ENCODE measurements at places on chromosomes 6 and 20.

- DNase-seq = no peak
These were observed 116.7 kb upstream of the NRSN1 start for GRCh38 chr6:24009319-24009718.

DNA sequence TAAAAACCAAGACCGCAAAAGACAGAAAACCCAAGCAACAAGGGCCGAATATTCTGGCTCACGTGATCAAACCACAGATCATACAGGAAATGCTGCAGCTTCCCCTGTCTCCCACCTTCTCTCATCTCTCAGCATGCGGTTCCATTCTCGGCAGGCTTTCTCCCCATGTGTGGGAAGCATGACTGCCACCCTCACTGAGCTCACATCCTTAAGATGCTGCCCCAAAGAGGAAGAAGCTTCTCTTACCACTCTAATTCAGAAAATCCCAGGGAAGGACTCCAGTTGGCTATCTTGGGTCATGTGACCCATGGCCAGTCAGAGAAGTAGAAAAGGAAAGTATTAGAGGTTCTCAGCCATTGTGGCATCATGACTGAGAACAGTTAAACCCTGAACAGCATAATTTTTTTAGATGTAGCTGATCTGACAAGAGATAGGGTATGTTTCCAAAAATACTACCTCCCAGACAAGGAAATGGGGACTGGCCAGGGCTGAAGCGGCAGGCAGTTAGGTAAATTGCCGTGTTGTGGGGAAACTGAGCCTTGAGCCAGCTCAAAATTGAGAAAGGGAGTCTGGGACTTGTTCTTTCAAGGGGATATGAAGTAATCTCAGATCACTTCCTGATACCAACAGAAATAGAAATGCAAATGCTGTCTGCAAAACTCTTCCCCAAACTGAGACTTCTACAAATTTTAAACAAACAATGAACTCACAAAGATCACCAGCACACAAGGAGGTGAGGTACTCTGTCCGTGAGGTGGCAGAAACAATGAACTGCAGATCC, 37.1 kb upstream of the GRM4 start:
- no peak for DNase-seq

DNA sequence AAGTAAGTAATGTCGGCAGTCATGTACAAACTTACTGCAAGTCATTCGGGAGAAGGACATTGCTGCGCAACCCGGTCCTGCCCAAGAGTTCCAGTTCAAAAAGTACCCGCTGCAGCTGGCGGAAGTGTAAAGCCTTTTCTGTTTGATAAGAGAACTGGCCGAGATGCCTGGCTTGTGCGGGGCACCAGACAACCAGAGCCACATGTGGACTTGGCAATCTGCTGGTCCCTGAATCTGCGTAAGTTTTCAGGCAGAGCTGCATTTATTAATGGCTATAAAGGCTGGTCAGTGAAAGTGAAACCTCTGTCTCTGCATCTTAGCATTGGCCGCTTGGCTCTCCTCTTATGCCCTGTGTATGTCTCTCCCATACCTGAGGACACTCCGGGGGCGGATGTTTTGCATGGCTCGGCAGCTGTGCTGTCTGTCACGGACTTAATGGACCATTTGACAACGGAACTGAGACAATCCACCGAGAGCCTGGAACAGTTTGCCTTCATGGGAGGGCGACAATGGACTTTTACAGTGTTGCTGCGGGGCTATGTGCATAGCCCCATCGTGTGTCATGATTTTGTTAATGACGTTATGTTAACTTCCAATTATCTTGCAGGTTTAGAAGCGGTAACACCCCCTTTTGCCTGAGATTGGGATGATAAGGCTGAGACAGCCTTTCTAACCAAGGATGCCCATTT, 19.8 kb upstream of the RGS17 start:
- no peak for DNase-seq

DNA sequence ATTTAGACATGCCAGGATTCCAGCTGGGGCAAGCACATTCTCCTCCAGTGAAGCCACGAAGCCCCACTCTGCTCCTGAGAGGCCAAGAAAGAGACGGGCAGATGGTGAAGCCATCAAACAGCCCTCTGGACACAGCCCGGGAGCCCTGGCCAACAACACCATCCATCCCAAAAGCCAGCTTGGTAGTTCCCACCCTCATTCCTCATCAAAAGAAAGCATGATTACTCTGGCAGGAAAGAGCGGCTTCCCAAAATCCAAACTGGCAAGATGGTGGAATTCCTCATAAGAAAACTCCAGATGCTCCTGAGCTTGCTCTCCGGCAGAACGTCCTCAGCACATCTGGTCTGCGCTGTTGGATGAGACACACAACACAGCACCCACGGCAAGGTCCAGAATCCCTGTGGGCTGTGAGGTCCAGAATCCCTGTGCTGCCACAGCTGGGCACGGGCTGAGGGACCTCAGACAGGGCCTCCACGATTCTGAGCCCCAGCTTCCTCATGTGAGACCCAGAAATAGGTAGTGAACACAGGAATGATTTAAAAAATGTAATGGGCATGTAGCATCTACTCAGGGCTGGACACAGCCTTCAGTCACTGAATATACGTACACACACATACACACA, 52.6 kb downstream of the THBS2 start:
- no peak for DNase-seq

DNA sequence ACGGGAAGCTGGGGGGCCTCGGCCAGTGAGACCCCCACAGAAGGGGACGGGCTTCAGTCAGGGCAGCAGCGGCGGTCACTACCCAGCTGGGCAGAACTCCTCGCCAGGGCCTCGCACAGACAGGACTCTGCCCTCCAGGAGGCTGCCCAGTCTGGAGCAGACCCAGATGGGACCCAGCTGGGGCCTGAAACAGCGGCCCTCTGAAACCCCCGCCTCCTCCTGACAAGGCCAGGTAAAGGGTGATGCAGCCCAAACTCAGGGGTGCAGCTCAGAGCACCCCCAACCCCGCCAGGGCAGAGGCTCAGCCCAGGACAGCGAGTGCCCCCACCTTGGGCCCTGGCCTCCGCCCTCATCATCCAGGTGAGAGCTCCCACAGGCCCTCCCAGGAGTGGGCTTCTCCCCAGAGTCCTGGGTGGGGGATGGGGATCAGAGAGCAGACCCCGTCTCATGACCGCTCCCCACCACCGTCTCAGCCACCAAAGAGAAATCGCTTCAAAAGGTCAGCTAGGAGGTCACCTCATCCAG, 2.2 kb downstream of the EEF1A2 start:
- DNase-seq = no peak

- DNase-seq = no peak
These were observed 110.7 kb upstream of the ADGRF1 start for GRCh38 chr6:47152666-47153403.

DNA sequence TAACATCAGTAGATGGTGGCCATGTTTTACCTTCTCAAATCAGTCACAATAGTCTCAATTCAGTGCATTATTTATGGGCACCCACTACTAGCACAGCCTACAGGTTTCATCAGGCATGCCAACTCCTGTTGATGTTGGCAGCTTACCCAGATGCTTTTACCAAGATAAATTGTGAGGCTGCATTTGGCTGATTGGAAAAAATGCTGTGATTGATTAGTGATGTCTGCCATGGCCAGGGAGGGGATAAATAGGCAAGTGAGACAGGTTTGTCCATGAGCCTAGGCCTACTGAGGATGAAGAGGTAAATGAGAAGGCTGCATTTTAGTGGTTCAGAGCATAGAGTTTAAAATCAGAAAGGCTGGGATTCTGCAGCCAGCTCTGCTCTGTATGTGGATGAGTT, 227.1 kb downstream of the NFATC2 start:
- peak; percentile 22 for DNase-seq

DNA sequence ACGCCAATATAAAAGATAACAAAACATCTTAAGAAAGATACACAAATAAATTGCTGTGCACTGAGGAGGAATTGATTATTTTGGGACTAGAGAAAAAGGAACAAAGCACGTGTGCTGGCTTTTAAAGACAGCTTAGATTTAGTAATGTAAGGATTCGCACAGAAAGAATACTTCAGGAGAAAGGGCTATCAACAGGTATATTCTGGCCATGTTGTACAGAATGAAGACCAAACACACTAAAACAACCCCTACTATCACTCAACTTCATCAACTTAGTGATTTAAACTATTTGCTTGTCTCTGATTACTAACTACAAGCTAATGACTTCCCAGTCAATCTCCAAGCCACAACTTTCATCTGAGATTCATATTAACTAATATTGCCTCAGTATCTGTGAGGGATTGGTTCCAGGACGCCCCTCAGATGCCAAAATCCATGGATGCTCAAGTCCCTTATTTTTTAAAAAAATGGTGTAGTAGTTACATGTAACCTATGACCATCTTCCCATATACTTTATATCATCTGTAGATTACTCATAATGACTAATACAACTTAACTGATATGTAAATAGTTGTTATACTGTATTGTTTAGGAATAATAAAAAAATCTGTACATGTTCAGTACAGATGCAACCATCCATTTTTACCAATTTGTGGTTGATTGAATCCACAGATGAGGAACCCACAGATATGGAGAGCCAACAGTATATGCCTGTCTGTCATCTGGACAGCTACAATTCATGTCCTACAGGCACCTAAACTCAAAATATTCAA, 4.5 kb downstream of the DEK start:
- no peak for DNase-seq

DNA sequence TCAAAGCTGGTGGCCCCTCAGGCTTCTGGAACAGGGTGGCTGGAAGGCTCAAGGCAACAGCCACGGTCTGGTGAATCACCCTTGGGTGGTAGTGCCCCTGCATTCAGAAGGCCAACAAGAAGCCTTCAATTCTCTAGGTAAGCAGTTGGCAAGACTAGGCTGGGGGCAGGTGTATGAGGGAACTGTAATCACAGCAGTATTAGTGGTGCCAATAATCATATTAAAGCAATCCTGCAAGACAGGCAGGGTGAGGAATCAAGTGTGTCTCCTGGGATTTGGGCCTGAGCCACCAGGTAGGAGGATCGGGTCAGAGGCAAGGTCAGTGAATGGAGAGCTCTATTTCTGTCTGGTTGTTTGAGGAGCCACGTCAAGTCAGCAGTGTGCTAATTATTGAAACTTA, 24.9 kb upstream of the SCUBE3 start:
- no peak for DNase-seq

DNA sequence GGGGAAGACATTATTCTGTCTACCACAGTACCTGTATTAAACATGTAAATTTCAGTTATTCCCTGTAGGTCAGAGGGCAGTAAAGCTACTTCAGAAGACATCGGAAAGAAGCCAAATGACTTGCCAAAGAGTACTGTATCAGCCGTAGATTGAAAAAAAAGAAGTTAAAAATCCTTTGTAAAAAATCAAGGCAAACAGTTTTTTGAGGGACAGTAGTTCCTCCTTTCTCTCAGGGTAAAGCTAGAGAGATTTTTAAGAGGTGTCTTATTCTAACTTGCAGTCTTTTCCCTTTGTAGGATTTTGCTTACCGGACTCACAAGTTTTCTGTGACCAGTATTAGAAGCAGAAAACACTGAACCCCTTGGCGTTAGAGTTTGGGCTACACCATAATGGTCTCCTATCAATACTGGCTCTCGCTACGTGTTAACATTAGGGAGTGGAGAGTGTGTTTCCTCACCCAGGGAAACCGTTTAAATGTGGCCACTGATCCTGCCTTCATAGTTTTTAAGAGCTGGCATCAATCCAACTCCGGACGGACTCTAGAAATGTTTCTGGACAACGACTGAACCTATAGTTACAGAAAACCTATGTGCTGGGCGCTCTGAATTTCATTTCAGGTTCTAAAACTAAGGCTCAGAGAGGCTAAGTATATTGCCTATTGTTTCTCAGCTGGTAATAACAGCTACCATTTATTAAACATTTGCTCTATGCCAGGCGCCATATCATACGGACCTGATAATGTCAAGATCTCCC, 1.3 kb upstream of the ASXL1 start:
- no peak for DNase-seq

- no peak for DNase-seq
These were observed 126.3 kb downstream of the CDKAL1 start for GRCh38 chr6:20660534-20660933.

DNA sequence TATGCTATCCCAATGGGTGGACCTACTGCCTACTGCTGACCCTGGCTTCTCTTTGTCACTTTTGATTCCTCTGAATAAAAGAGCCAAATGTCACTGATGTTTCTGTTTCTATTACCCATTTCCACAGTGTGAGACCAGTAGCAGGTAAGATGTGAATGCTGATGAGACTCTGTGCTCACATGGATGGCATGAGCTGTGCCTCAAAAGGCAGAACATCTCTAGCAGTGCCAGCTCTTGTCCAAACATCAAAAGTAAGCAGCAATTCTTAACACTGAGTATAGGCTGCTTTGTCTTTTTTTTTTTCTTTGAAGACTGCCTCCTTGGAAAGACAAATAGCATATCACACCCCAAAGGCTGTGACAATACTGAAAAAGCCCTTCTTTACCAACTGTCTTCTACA, 459.2 kb upstream of the RUNX2 start:
- no peak for DNase-seq

DNA sequence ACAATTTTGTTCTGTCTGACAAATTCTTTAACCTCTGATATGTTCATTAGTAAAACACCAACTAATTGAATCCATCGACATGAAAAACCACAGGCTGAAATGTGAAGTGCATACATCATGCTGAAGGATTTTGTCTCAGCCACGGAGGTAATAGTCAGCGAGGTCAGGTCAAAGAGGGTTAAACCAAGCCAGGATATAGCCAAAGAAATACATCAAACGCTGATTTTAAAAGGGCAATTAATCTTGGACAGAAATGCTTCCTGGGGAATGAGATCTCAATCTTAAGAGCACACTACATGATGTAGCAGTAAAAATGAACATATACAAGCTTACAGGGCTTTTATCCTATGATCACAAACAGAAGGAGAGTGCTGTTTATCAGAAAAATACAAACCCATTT, 106.7 kb downstream of the PRDM1 start:
- no peak for DNase-seq

- peak; percentile 39 for DNase-seq
These were observed 243.2 kb downstream of the OGFRL1 start for GRCh38 chr6:71531841-71532240.

DNA sequence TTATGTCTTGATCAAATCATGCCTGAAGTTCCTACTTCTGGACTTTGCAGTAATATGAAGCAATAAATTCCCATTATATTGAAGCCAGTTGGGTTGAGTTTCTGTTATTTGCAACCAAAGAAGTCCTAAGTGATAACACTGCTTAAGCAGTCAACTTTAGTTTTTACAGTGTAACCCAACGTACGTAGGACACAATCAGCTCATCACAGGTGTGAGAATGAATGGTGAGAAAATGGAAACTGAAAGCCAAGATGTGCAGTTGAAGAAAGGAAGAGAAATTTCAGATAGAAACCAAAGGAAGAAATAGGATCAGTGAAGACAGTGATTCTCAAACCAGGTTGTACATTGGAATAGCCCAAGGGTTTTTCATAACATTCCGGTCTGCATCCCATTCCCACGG, 211.4 kb upstream of the ZFP64 start:
- no peak for DNase-seq

DNA sequence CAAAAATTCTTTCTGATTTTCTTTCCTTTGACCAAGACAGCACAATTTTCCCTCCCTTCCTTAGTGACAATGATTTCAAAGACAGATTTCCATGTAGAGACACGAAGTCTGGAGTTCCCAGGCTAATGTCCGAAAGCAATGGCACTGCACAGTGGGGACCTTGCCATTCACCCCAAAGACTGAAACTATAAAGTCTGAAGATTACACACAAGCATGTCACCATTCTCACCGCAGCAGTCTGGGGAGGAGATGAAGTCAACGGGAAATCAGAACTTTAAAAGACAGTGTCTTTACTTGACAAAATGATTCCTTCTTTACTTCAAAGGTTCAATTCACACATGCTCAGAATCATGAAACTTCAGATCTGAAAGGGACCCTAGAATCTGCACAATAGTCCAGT, 8.3 kb downstream of the B4GALT5 start:
- DNase-seq = no peak

- no peak for DNase-seq
These were observed 28.9 kb downstream of the FYN start for GRCh38 chr6:111844376-111844775.
